GM12878 (cell line): ENCODE measurements at places on chromosomes 13 and 19. TPM values are rescaled to one million over a fixed set of nuclear protein-coding genes. Genes with fewer than 3 reads are reported as not detected.
A peak's percentile ranks its signal among the peaks of the same experiment; 100 is the strongest.

Gene PEG3
- total RNA-seq: 0.33 and 0.96 TPM in 2 replicates

Gene ZNF441
- total RNA-seq: 3.0 and 4.1 TPM in 2 replicates

DNA sequence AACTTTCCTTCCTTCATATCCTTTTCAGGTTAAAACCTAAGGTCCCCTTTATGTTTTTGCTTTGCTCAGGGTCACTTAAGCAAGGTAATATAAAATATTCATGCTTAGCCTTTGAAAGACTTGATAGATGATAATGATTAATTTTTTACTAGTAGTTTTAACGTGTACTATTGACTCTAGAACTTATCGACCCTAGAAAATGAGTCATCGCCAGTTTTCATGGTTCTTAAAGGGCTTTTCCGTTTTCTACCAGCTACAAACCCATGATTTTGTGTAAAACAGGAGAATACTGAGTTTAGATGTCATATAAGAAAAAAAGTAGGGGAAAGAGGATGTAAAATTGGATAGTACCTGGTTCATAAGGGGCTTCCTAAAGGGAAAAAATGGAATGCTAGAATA lies 75.7 kb downstream of the DHRS12 start:
- no peak for DNase-seq
- H3K4me1 ChIP-seq: no peaks in the 10 kb centered on the region
- H3K27ac ChIP-seq: no peak overlapping the region
- no peaks in the 10 kb centered on the region for H3K27me3 ChIP-seq

DNA sequence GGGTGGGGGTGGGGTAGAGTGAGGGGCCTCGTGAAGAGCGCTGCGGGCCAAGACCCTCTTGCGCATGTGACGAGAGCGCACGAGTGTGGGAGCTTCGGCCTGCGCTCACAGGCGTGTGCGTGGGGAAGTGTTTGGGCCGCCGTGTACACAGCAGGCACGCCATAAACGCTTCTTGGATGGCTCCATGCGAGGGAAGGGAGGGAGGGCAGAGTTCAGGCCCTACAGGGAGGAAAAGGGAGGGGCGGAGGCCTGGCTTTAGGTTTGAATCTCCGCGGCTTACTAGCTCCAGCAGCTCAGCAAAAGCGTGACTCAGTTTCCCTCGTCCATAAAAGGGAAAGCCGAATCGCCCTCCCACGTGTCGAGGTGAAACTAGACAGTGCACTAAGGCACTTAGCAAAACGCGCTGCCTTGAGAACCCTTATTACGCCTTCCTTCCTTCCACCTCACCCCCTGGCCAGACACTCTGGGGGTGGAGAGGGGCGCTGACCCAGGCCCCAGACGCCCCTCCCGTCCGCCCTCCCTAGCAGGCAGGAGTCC lies 12.5 kb downstream of the GADD45B start:
- no peaks in the 10 kb centered on the region for H3K36me3 ChIP-seq
- peaks cover 23% of the 10 kb centered on the region for H3K4me1 ChIP-seq

- no peak overlapping the region for H3K4me3 ChIP-seq
- no peaks in the 10 kb centered on the region for H3K36me3 ChIP-seq
- peak overlapping the region; percentile 86 for H3K27ac ChIP-seq
- peaks cover 42% of the 10 kb centered on the region for H3K4me1 ChIP-seq
- DNase-seq: peak; percentile 69
These were observed 136.8 kb downstream of the MIPEP start for GRCh38 chr13:23752111-23753001.

DNA sequence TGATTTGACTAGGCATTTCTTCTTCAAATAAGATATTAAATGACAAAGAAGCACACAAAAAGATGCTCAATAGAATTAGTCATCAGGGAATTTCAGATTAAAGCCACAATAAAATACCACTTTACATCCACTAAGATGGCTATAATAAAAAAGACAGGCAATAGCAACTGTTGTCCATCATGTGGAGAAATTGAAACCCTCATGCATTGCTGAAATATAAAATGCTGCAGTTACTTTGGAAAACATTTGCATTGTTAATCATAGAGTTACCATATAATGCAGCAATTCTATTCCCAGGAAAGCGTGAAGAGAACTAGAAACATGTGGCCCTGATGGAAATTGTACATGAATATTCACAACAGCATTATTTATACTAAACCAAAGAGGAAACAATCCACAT lies 605.5 kb upstream of the SLITRK1 start:
- DNase-seq: no peak
- no peaks in the 10 kb centered on the region for H3K36me3 ChIP-seq
- H3K27me3 ChIP-seq: no peaks in the 10 kb centered on the region
- no peaks in the 10 kb centered on the region for H3K4me1 ChIP-seq

DNA sequence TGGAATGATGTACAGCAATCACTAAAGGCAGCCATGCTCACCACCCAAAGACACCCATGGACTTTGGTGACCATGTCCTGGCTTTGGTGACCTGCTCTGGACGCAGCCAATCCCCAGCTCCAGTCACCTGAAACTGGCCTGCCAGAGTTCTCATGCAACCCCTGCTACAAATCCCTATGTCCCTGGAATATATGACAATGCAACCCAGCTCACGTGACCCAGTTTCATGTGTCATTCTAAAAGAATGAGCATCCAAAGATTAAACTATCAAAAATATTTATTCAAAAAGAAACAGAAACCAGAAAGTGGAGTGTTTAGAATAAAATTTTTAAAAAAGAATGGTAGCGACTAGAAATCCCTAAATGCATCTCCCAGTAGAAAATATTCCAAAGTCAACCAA lies 203.3 kb upstream of the IRS2 start:
- no peak overlapping the region for H3K27ac ChIP-seq
- H3K36me3 ChIP-seq: no peaks in the 10 kb centered on the region
- H3K27me3 ChIP-seq: no peaks in the 10 kb centered on the region
